ENCODE measurements at places on chromosomes 3 and 15.

GRCh38 chr15:92886815-92887214 lies 13.3 kb upstream of the CHD2 start:
- no peak for DNase-seq

DNA sequence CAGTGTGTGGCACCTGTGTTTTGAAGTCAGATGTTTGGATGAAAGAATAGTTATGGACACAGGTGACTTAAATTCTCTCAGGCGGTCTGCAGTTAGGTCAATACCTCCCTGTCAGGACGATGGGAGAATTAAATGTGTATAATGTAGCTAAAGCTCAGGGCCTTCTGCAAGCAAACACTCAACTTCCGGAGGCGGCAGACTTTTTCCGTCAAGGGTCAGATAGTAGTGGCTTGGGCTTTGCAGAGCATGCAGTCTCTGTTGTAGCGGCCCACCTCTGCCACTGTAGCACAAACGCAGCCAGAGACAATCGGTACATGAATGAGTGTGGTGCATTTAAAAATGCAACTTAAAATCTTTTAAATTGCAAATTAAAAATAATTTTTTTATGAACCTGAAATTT lies 47.4 kb downstream of the CMTM8 start:
- DNase-seq = no peak

DNA sequence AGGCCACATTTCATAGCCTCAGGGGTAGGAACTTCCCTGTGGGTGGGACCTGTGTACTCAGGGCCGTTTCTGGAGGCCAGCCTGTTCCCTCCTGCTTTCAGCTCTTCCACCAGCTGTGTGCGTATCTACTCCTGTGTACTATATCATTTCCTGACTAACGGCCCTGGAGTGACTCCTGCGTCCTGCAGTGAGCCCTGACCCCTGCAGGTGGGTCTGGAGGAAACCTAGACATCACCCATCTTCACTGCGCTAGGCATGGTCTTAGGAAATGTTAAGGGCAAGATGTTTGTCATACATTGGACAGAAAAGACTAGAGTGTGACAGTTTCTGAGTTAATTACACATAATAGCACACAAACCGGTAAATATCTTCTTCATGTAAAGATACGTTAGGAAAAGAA lies 297.3 kb downstream of the GABRB3 start:
- DNase-seq = no peak

GRCh38 chr3:58989163-58989562 lies 60.7 kb downstream of the CFAP20DC start:
- no peak for DNase-seq

DNA sequence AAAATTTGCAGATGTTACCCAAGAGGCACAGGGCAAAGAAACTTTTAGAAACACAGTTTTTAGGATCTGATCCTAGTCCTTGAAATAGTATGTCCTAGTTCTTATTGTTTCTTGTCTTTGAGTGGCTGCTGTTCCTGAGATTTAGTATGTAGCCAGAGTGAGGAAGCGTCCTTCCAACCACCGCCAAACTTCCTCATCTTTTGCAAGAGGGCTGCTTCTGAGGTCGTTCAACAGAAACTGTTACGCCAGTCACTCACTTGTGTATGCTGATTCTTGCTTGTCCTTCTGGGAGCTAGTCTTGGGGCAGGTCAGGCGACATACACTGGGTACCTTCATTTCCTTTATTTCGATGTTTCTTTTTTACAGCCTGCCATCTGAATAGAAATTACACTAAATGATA lies 577.3 kb upstream of the ZNF717 start:
- no peak for DNase-seq

- DNase-seq = no peak
These were observed 161.5 kb downstream of the FEZF2 start for GRCh38 chr3:62211675-62212429.

DNA sequence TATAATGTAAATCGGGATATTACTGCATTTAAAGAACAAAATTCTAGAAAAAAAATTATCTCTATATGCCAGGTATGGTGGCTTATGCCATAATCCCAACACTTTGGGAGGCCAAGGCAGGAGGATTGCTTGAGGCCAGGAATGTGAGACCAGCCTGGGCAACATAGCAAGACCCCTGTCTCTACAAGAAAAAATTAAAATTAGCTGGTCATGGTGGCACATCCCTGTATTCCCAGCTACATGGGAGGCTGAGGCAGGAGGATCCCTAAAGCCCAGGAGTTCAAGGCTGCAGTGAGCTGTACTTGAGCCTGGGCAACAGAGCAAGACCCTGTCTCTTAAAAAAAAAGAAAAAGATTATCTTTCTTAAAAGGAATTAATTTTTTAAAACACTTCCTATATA lies 12.8 kb downstream of the SENP7 start:
- no peak for DNase-seq

- DNase-seq = no peak
These were observed 31.2 kb downstream of the RYR3 start for GRCh38 chr15:33341953-33342352.

DNA sequence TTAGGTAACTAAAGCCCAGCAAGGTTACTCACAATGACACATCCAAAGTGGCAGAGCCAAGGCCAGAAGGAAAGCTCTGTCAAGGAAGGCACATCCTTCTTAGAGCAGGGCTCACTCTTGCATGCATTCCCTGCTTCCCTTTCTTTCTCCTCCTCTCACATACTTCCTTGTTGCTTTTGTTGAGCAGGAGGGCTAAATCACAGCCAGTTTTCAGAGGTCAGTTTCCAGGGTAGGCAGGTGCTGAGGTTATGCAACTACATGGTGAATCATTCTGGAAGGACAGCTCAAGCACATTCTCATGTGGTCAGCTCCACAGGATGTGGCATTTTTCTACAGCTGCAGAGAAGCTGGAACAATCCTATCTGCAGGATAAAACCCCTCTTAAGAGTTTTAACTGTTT lies 275.6 kb downstream of the ZNF621 start:
- no peak for DNase-seq

DNA sequence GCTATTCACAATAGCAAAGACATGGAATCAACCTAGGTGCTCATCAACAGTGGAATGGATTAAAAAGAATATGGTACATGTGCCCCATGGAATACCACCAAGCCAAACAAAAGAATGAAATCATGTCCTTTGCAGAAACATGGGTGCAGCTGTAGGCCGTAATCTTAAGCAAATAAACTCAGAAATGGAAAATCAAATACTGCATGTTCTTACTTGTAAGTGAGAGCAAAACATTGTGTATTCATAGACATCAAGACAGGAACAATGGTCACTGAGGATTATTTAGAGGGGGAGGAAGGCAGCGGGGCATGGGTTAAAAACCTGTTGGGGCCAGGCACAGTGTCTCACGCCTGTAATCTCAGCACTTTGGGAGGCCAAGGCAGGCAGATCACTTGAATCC lies 304.7 kb upstream of the ROBO2 start:
- DNase-seq = no peak

GRCh38 chr3:177358977-177359592 lies 161.8 kb upstream of the TBL1XR1 start:
- peak; percentile 48 for DNase-seq

- peak; percentile 31 for DNase-seq
These were observed 145.5 kb upstream of the UMPS start for GRCh38 chr3:124584552-124585391.

- DNase-seq = no peak
These were observed 48.6 kb upstream of the LDHAL6B start for GRCh38 chr15:59157840-59158700.

DNA sequence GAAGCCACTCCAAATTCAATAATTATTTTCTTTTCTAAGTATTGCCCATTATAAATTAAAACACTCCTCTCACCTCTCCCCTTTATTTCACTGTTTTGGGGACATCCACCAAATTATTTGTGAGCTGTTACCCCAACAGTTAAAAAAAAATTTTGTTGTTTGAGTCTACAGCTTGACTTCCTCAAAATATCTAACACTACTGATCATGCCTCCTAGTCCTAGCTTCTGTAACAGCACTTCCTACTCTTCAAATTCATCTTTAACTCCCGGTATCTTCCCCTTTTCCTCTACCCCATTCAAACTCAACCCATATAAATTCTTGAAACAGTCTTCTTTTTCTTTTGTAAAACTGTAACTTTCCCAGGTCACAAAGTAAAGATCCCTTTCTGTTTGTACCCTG lies 15.9 kb downstream of the PARL start:
- no peak for DNase-seq

- no peak for DNase-seq
These were observed 161.3 kb downstream of the KLF13 start for GRCh38 chr15:31487811-31488436.

DNA sequence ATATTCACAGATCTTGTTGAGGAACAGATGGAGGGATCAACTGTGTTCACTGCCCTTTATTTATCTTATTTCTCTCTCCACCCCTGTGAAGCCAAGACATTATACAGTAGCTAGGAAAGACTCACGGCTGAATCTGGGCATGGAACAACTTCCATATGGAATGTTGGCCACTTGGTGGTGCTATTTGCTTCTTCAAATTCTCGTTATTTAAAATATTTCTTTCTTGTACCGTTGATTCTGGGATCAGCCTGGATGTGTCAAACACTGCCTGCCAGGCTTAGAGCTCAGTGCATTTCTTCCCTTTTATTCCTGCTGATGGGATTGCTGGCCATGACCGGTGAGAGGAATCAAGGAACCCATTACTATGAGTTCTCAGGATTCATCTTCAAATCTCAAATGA lies 17.5 kb upstream of the GASK1A start:
- peak; percentile 45 for DNase-seq

GRCh38 chr3:9196020-9196419 lies 53.4 kb downstream of the SRGAP3 start:
- DNase-seq = no peak

GRCh38 chr15:63163217-63163616 lies 5.9 kb upstream of the RPS27L start:
- no peak for DNase-seq

DNA sequence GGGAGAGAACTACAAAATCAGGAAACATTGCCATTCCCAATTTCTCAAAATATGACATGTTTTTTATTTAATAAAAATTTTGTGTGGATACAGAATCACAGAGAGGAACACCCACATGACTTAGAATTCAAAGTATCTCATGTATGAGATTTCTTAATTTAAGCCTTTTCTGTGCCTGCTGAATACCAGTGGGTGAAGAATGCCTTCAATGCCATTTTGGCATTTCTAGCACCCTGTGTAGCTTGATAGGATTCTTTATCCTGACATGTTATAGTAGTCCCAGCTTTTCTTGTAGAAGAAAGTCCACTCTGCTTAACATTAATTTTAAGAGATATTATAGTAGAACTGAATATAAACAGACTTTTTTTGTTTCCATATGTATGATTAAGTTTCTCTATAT lies 3.1 kb upstream of the SLMAP start:
- DNase-seq = no peak

DNA sequence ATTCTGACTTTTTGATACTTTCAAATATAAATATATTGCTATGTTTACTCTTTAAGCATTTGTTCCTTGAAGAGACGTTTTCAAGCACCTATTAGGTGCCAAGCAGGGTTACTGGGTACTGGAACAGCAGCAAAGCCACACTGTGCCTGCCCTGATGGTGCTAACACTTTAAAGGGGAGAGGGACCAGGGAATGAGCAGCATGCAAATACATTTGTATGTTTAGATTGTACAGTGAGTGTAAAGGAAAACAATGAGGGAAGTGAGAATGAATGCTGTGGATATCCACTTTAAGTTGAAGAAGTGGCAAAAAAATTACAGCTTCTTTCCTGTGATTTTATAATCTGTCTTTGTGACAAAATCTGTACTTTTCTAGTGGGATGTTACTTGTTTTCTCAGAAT lies 400.2 kb upstream of the ATP11B start:
- no peak for DNase-seq

GRCh38 chr3:31106912-31107311 lies 212.5 kb upstream of the GADL1 start:
- no peak for DNase-seq

GRCh38 chr3:42537350-42537749 lies 34.9 kb downstream of the VIPR1 start:
- no peak for DNase-seq

GRCh38 chr3:20478436-20478835 lies 292.4 kb upstream of the SGO1 start:
- DNase-seq = no peak

DNA sequence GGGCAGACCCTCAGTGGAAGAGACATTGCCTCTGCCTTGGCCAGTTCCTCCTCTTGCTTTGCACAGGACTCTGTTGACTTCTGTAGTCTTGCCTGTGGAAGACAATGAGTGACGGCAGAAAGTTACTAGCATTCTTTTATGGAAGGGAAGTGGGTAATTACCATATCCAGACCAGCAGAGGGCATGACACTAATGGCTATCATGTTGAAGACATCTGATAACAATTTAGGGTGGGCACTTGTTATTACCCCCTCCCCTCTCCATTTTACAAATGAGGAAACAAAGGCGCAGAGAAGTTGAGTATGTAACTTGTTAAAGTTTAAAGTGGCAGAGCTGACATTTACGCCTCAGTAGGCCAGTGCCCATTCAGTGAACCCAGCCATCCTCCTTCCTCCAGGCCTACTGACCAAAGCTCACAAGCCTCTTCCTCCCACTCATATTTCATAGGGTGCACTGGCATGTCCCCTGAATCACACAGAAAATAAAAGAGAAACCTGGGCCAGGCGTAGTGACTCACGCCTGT lies 48.2 kb upstream of the FMN1 start:
- no peak for DNase-seq

GRCh38 chr3:58574106-58574505 lies 3.1 kb downstream of the FAM107A start:
- DNase-seq = no peak

GRCh38 chr15:59150185-59150584 lies 45.2 kb downstream of the CCNB2 start:
- no peak for DNase-seq

DNA sequence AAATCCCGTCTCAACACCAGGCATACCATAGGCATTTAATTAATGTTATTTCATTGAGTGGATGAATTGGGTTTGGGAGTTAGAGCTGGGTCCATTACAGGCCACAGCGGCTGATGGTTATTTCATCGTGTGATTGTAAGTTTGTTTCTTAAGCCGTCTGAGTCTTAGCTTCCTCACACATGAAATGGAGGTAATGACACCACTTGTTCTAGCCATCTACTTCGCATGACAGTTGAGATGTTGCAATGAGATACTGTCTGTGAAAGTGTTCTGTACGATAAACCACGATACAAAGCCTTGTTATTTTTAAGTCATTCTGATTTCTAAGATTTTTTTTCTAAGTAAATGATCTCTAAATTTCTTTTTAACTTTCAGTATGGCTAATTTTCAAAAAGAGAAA lies 8.6 kb upstream of the TP63 start:
- DNase-seq = no peak

- peak; percentile 37 for DNase-seq
These were observed 258.5 kb upstream of the PROK2 start for GRCh38 chr3:72043204-72044133.

DNA sequence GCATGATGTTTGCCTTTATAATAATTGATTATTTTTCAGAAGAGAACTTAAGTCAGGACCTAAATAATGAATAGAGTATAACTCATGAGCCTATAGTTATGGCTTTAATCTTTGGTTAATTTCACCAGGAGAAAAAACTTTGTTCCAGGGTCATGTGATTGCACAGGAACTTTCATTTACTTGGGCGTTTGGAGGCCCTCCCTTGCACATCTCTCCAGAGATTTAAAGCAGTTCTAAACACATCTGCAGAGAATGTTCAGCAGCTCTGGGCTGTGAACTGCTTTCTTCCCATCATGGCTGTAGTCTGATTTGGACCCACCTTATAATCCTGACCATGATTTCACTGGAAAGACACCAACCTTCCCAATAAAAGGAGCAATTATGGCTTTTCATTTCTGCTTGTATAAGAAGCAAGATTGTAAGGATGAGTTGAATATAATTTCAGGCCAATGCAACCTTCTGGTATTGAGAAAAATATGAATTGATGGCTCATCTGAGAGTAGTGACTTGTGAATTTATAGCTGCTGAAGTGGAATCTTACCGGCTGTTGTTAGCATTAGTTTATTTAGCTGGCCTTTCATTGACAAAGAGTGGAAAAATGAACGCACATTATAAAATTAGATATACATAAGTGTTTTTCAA lies 80.9 kb upstream of the PRTG start:
- DNase-seq = no peak

All from CD4-positive, alpha-beta T cell treated with Interleukin-4 for 1 hour (primary cell).